ENCODE measurements at places on chromosomes 1 and 21.

DNA sequence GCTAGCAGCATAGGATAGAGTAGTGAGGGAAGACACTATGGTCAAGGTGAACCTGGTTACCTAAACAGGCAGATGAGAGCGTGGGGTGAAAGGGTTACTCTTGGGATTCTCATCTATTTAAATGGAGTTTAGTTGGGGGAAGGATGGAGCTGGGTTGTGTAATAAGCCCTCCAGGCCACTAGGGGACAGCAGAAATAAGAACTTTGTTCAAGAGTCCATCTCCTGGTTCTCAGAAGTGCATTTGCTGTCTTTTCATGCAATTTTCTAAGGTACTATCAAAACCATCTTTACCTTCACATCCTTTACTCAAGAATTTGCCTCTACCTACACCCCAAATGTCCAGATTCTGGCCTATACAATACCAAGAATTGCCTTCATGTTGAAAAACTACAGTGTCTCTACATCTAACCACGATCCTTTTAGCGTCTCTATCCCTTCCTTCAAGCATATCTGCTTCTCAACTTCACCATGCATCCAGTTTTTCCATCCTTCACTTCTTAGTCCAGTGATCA is 28.0 kb downstream of the SLAMF1 start:
- no peak for DNase-seq

DNA sequence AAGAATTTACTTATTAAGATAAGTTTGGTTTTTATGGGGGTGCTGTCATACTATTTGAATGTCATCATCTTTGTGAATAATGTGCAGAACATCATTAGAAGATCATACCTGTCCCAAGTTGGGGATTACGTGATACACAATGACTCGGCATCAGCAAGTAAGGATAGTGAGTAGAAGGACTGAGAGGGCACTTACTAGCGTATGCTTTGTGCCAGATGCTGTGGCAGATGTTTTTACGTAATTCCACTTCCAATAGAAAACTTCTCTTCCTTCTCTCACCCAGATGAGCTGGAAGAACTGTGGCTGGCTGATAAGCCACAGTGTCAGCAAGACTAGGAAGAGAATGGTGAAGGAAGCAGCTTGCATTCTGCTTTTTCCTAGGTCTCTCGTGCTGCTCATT is 28.1 kb upstream of the TGFB2 start:
- no peak for DNase-seq

- DNase-seq, result no peak
Observed at GRCh38 chr21:42547906-42548365, 34.3 kb downstream of the SLC37A1 start.

DNA sequence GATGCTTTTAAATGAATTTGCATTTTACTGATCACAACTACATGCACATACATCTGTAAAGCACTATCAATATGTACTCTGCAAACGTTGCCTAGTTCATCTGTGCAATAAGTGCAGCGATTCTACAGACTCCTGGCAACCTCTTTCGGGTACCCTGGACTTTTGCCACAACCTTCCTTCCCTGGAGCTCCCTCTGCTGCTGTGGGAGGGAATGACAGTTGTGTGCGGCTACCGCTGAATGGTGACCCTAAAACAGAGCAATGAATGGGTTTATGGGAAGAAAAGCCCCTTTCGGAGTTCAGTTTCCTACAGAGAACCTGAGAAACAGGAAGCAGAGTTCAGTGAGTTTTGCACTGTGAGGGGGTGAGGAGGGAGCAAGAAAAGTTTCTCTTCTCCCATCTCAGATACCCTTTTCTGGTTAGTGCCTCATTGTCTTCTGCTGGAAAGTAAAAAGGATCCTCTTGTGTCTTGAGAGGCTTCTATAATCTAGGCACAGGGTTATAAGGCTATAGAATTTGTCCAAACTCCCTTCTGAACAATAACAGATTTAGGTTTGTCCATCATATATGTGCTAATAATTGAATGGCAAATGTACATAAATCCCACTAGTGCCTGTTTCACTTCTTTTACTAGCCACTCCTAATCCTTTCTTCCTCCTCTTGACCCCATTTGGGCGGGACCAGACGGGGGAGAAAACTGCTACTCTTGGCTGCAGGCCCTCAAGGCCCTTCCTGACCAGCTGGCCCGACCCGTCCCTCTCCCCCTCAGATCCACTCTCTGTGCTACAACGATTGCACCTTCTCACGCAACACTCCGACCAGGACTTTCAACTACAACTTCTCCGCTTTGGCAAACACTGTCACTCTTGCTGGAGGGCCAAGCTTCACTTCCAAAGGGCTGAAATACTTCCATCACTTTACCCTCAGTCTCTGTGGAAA is 19.8 kb upstream of the SARS1 start:
- DNase-seq, result no peak

DNA sequence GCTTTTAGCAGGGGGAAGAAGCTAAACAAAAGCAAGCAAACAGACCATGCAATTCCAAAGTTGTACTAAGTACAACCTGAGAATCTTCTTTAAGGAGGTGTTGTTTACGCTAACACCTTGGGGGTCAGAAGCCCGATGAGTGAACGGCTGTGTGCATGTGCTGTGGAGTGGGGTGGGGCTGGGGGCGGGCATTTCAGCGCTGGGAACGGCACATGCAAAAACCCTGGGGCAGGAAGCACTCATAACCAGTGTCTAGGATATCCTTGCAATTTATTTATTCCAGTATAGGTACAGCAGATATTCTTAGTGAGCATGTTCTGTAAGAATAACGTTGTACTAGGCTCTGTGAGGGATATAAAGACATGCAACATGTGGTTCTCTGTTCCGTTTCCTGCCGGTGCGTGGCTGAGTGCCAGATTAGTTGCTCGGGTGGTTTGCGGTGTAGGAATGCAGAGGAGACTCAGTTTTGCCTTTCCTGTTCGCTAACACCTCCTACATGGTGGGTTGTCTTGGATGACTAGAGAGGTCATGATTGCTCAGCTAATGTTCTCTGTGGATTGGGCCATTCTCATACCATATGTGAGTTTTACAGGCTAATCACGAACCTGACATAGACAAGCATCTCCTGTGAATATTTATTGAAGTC is 3.7 kb downstream of the FASLG start:
- DNase-seq, result peak; percentile 25

DNA sequence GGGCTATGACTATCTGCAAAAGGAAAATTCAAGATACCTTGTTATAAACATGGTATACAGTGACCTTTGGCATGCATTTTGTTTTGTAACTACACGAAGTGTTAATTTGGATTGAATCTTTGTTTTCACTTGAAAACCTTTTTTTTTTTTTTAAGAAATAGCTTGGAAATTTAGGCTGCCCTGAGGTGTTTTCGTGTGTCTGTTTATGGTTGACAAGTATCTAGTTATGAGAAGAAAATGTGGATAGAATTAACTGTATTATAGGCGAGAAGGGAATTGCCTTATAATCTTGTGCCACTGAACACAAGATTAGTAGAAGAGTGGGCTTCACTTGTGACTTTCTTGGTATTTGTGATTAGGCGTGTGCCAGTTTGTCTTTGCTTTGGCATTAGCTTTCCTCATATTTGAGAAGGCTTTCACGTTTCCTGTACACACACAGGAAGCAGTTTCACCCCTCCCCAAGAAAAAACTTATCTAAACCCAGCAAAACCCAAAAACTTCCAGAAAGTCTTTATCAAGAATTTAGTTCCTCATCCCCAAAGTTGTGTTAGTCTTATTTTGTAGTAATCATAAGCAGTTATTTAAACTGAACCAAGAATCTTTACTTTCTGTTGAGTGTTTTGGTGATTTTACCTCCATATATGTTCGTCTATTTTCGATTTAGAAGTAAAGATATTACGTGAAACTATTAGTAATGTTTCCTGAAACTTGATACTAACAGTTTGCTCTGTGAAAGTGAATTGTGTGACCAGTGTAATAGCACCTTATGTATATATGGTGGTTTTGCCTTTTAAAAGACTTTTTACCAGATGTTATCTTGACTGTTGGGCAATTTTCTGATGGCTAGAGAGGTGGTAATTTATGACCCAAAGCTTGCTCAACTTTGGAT is 3.8 kb downstream of the DYRK1A start:
- no peak for DNase-seq

- no peak for DNase-seq
Observed at GRCh38 chr21:36716387-36716786, 17.5 kb downstream of the SIM2 start.

Data from SIG-M5 (cell line).